Mesenteric fat pad (tissue), 1 donor: ENCODE measurements at places on chromosomes 16 and 17. TPM values are rescaled to one million over a fixed set of nuclear protein-coding genes. Genes with fewer than 3 reads are reported as not detected.

The LRRC46 gene
- total RNA-seq, result not detected

The CCL17 gene
- total RNA-seq, result not detected

The ZNF597 gene
- total RNA-seq, result 2.4 TPM

The ICAM2 gene
- 75.2 TPM for total RNA-seq

The HOXB7 gene
- 12.8 TPM for total RNA-seq

The CLEC19A gene
- total RNA-seq, result not detected

The ABCA8 gene
- 90.5 TPM for total RNA-seq

The PRAC1 gene
- total RNA-seq, result not detected

The TMEM235 gene
- not detected for total RNA-seq

The TP53TG3E gene
- not detected for total RNA-seq

The ZPBP2 gene
- total RNA-seq, result not detected

The KRT40 gene
- not detected for total RNA-seq

The CDH1 gene
- total RNA-seq, result 0.55 TPM

The NKD1 gene
- total RNA-seq, result 2.4 TPM

The MSLN gene
- total RNA-seq, result not detected

The COQ9 gene
- total RNA-seq, result 39.2 TPM

The G6PC1 gene
- total RNA-seq, result not detected

The SLC52A1 gene
- 0.22 TPM for total RNA-seq

The OR2C1 gene
- total RNA-seq, result not detected

The CHAD gene
- total RNA-seq, result 0.39 TPM

The LGALS9C gene
- total RNA-seq, result not detected

The CDYL2 gene
- 24.0 TPM for total RNA-seq

The TNFSF12 gene
- total RNA-seq, result 43.0 TPM

The KRT9 gene
- total RNA-seq, result not detected

The NTN1 gene
- total RNA-seq, result 3.1 TPM

The GAST gene
- total RNA-seq, result not detected

The TMEM88 gene
- total RNA-seq, result 34.2 TPM

The MKS1 gene
- 9.6 TPM for total RNA-seq

The USP43 gene
- not detected for total RNA-seq

The IGFALS gene
- not detected for total RNA-seq

The CACNG1 gene
- total RNA-seq, result not detected

The PLLP gene
- total RNA-seq, result 1.8 TPM

The STH gene
- not detected for total RNA-seq

The HS3ST3A1 gene
- total RNA-seq, result 0.22 TPM

The KRT31 gene
- total RNA-seq, result not detected

The EME1 gene
- not detected for total RNA-seq

The ITGA2B gene
- total RNA-seq, result 1.4 TPM

The ABCA6 gene
- 106 TPM for total RNA-seq

The SLC35G3 gene
- not detected for total RNA-seq

The CDH11 gene
- 23.7 TPM for total RNA-seq

The KRT13 gene
- not detected for total RNA-seq

The KRTAP3-1 gene
- total RNA-seq, result not detected

The SLC13A2 gene
- total RNA-seq, result 0.10 TPM
